CD4-positive, CD25-positive, alpha-beta regulatory T cell (primary cell): ENCODE measurements at places on chromosomes 6 and 20.

DNA sequence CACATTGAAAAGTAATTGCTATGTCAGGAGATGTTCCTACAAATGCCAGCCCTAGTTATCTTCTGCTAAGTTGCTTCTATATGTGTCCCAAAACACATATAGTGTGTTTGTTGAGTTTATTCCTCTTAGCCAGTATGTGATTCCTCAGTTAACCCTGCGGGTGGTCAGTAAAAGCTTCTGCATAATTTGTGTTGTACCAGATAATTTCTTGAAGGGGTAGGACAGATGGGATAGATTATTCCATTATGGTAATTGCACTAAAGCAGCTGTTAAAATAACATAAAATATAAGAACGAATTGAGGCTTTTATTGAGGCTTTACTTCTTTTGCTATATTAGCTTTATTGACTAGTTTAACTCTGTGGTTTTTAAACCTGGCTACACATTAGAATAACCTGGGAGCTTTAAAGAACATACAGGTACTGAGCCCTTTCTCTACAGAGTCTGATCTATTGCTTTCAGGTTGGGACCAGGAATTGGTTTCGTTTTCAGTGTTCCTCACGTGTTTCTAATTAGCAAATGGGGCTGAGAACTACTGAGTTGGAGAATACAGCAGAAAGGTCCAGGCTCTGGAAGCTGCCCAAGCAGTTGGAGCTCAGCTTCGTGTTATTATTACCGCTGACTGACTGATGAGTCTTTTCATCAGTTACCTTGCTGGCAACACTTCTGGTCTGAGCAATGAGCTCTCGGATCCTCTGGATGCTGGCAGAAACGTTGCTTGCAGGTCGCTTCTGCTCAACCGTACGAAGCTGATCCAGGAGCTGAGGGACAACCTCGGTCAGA lies 56.9 kb downstream of the FAM229B start:
- DNase-seq = no peak

GRCh38 chr6:71982389-71982788 lies 96.0 kb downstream of the RIMS1 start:
- DNase-seq = no peak

- no peak for DNase-seq
These were observed 40.5 kb downstream of the BTBD9 start for GRCh38 chr6:38599261-38599660.

DNA sequence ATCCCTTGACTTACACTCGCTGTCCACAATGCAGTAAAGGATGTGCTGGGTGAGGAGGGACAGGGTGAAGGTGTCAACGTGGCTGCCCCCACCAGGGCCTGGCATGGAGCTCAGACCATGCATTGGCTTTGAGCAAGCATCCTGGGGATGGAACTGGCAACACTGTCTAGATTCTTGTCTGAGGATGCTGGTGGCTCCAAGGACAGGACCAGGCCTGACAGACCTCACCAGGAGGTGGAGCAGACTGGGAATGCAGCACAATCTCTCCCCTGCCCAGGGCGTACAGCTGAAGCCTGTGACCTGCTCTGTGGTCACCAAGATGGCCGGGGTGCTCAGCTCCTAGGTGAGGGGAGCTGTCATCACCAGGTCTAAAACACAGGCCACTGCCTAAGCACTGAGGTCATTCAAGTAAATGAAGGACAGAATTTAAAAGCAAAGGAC lies 50.9 kb downstream of the MYH7B start:
- DNase-seq = no peak

GRCh38 chr6:138773177-138774091 lies at the start of gene CCDC28A:
Gene CCDC28A (plus strand): TSS chr6:138773769. CDS start chr6:138776121, 2,352 bp downstream.
- DNase-seq = peak; percentile 93

DNA sequence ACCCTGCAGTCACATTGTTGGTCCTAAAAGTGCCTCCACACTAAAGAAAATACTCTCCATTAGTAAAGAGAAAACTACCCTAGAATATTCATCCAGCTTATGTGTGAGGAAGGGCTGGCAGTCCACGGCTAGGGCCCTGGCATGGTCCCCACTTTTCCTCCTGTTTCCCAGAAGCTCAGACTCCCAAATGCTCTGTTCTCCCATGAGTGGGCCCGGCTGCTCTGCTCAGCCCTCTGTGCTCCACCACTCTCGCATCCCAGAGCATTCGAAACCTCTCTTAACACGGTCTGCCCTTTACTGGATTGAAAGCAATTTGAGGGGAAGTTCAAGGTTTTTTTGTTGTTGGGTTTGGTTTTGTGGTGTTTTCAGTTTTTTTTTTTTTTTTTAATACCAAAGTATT lies 61.8 kb downstream of the APCDD1L start:
- no peak for DNase-seq

DNA sequence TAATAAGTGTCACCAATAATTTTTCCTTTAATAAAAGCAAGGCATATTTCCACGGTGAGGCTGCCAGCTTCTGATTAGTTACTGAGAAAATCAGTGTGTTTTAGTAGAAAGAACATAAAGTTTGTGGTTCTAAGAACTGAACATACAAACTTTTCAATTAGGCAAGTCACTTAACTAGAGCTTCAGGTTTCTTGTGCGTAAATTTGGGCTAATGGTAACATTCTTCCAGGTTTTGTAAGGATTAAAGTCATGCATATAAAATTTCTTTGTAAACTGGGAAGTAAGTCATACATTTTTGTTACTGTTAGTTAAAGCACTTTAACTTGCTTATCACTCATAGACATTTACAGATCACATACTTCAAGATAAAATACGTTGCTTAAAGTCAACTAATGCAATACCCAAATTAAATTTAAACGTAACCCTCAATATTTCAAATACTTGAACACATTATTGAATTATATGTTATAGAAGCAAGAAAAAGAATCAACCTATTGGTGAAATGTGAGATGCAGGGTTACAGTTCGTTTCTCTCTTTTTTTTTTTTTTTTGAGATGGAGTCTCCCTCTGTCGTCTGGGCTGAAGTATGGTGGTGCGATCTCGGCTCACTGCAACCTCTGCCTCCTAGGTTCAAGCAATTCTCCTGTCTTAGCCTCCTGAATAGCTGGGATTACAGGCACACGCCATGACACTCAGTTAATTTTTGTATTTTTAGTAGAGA lies 327.3 kb upstream of the NOX3 start:
- no peak for DNase-seq

DNA sequence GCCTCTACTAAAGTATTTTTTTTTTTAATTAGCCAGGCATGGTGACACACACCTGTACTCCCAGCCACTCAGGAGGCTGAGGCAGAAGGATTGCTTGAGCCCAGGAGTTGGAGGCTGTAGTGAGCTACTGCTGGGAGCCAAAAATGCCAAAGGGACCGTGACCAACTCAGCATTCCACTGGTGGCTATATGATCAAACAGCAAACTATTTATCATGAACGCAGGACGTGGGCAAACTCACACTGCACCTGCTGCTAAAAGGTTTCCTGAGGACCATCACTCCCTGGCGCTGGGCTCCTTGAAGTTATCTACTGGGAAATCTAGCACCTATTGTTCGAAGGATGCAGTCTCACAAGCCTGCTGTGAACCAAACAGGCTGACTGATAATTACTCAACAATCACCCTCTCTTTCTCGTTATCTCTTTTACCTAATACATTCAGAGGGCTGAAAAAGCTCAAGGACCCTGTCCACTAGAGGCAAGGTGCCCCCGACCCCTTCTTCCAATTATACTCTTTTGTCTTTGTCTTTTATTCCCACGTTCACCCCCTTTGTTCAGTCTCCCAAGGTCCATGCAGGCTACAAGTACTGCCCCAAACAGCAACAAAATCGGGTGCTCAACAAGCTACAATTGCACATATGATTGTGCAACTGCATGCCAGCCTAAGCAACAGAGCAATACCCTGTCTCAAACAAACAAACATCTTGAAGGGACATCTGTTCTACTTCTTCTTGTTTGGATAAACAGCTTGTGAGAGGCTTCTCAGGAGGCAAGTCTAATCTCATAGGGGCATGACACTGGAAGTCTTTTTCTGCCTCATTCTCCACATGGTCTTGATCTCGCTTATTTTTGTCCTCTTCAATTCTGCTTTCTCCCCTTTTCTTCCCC lies 47.7 kb upstream of the PLN start:
- DNase-seq = no peak

- DNase-seq = no peak
These were observed 23.5 kb upstream of the BACH2 start for GRCh38 chr6:90319979-90320685.

GRCh38 chr20:35953387-35954199 lies 709 bp downstream of the SCAND1 start:
- DNase-seq = peak; percentile 66

DNA sequence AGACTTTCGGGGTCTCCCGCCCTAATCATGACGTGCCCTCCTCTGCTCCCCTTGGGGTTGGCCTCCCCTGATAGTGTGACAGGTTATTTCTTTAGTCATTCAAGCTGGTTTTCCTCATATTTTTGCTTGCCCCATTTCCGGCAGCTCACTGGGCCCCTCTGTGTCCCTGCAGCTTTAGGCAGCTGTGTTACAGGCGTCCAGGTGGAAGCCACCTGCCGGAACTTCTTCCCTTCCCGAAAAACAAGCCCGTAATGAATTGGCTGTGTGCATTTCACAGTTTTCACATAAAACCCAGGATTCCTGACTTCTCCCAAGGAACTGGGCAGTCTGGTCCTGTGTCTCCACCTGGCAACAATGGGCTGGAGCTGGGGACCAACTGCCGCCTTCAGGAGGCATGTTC lies 52.6 kb downstream of the EDN3 start:
- no peak for DNase-seq

DNA sequence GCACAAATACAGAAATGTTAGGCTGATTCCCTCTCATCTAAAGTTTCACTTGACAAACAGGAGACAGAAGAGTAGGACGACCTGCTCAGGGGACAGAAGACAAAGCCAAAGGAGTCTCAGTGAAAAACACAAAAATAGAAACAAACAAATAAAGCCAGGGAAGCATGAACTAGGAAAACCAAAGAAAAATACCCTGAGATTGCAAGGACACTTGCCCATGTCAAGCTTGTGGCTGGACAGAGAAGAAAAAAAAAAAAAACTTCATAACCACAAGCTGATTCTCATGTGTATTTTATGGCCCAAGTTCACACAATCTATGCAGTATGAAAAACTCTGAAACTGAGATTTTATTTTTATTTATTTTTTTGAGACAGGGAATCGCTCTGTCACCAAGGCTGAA lies 85.6 kb upstream of the BEND6 start:
- no peak for DNase-seq

DNA sequence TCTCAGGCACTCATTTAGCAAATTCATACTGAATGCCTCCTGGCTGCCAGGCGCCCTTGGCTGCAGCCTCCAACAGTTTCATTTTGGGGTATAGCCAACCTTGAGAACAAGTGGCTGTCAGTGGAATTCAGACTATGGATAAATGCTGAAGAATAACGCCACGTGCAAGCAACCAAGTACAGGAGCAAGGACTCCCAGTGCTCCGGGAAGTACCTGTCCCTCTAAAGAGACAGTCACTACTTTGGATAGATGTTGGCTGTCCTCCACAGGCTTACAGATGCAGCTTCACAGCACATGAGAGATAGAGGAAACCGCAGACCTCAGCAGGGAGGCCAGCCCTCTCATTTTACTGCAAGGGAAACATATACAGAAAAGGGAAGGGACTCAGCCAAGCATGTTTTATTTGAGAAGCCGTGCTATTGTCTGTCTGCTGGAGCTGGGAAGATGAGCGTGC lies 658.2 kb downstream of the PTPRT start:
- DNase-seq = no peak

DNA sequence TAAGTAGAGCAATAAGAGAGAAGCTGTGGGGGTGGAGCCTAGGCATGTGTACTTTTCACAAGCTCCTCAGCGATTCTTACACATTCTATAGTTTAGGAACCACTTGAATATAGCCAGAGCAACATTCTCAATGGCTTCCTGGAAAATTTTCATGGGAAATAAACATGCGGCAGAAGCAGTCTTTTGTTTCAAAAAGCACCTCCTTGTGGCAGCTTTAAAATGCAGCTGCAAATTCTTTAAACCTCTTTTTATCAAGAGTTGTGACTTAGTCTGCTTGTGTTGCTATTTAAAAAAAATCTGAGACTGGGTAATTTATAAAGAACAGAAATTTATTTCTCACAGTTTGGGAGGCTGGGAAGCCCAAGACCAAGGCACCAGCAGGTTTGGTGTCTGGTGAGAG lies 23.8 kb downstream of the NKX2-2 start:
- no peak for DNase-seq

- DNase-seq = no peak
These were observed 3.0 kb downstream of the CCN2 start for GRCh38 chr6:131947986-131948661.

DNA sequence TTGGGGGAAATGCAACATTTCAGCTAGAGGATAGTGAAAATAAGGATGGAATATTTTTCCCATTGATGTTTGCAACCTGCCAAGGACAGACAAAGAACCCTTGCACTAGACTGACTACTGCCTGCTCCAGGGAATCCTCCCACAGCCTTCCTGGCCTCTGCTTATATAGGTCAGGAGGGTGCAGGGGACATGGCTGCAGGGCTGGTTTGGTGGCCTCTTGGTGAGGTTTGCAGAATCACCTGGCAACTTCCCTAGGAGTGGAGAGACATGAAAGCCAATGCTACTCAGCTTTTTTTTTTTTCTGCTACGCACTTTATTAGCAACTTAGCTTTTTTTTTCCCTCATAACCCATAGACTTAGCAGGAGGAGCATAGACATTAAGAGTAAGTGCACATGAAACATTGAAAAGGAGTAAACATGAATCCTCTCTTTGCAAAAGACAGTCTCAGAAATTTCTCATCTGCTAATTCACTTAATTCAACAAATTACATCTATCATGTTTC lies 39.8 kb upstream of the CDYL start:
- DNase-seq = no peak

GRCh38 chr20:20014659-20015058 lies 2.5 kb upstream of the NAA20 start:
- no peak for DNase-seq

- no peak for DNase-seq
These were observed 399.3 kb downstream of the HAO1 start for GRCh38 chr20:7540923-7541322.

- no peak for DNase-seq
These were observed 6.4 kb upstream of the PNPLA1 start for GRCh38 chr6:36263390-36264000.

DNA sequence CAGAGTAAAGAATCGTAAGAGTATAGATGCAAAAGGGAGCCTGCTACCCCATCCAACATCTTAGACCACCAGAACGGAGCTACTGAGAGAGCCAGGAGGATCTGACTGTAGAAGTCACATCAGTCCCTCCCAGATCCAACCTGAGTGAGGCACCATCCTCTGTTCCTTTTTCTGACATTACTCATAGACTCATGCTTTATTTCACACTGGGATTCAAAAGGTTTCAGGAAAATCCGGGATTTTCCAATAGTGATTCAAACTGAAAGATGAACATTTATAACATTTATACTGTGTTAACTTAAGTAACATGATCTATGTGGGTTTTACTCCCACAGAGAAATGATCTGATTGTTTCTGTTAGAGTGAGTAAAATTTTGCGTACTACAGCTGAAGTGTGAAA lies 868.6 kb upstream of the GJE1 start:
- DNase-seq = no peak

GRCh38 chr6:5004373-5005037 lies 668 bp upstream of the RPP40 start:
- DNase-seq = no peak

- DNase-seq = no peak
These were observed 12.8 kb upstream of the ILRUN start for GRCh38 chr6:34709386-34709785.

GRCh38 chr6:16286151-16286522 lies 47.8 kb downstream of the GMPR start:
- no peak for DNase-seq

- no peak for DNase-seq
These were observed 148.7 kb downstream of the ZDHHC14 start for GRCh38 chr6:157529654-157530039.
